ENCODE measurements at places on chromosomes 7 and 10. TPM values are rescaled to one million over a fixed set of nuclear protein-coding genes. Genes with fewer than 3 reads are reported as not detected.

IDE gene
- 16.5 TPM for polyA plus RNA-seq

UPK3BL2 gene
- polyA plus RNA-seq, result 8.6 TPM

ZC3HAV1L gene
- polyA plus RNA-seq, result 6.9 TPM

DNA sequence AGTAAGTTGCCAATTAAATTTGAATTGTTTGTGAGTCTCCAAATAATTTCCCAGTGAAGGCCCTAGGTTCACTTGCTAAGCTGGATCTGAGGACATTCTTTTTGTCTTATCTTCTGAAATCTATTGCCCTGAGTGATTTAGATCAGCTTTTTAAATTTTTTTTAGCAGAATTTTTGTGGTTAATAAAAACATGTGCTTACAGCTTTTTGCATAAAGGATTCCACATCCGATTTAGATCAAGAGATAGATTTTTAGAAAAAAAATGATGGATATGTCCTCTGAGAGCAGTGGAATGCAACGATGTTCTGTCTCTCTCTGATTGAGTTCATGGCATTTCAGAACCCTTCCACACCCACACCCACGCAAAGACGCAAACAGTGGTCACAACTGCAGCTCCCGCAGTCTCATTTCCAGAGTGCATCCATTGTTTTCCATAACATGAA lies 358.8 kb downstream of the SUGCT start:
- no peak for DNase-seq

GRCh38 chr7:103640031-103640779 lies 194.2 kb upstream of the SLC26A5 start:
- DNase-seq, result no peak

- DNase-seq, result no peak
Measured at GRCh38 chr10:76463111-76463510, 1031.7 kb downstream of the LRMDA start.

GRCh38 chr7:108103558-108104298 lies 26.4 kb downstream of the LAMB4 start:
- no peak for DNase-seq

DNA sequence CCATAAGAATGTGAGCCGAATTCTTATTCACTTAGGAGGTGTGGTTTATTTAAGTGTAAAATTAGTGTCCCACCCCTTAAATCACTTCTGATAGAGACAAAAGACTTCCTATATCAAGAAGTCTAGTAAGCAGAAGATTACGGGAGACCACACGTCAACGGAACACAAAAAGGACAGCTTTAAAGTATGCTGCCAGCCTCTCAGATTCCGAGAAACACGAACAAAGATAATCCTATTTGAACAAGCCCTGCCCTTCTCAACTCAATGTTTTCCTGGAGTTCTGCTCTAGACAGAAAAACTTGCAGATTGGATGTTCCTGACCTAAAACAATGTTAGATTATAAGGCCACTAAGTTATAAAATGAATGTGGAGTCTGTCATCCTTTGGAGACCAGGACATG lies 4.9 kb upstream of the MCU start:
- no peak for DNase-seq

- DNase-seq, result no peak
Measured at GRCh38 chr10:112983444-112984056, 33.5 kb downstream of the TCF7L2 start.

DNA sequence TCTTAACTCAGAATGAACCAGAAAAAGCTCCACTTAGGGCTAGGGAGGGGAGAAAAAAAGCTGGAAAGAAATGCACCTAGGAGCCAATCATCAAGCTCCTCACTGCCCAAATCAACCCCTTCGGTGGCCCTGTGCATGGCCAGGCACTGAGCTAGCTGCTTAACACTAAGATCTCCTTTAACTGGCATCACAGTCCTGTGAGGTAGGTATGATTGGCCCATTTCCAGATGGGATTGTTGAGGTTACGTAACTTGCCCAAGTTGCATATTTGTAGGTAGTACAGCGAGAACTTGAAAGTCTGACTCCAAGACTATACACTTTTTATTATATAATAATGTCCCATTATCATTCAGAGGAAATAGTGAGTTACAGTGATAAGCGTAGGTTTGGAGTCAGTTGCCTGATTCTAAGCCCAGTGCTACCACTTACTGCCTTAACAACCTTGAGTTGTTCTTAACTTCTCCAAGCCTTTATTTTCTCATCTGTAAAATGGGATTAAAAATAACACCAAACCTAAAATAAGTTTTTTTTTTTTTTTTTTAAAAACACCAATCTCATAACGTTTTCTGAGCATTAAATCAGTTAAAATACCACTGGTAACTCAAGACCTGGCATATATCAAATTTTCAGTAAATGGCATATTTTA lies 37.2 kb upstream of the ACSL5 start:
- DNase-seq, result no peak

- DNase-seq, result no peak
Measured at GRCh38 chr10:96711048-96711728, 9.1 kb downstream of the PIK3AP1 start.

- no peak for DNase-seq
Measured at GRCh38 chr7:129362496-129362895, 71.7 kb upstream of the STRIP2 start.

GRCh38 chr7:48832303-48832845 lies 92.0 kb upstream of the CDC14C start:
- no peak for DNase-seq
